AML-193 (cell line): ENCODE measurements at places on chromosomes 2 and 18.
A peak's percentile ranks its signal among the peaks of the same experiment; 100 is the strongest.

- no peak for DNase-seq
Observed at GRCh38 chr2:1455466-1455865, 42.2 kb downstream of the TPO start.

DNA sequence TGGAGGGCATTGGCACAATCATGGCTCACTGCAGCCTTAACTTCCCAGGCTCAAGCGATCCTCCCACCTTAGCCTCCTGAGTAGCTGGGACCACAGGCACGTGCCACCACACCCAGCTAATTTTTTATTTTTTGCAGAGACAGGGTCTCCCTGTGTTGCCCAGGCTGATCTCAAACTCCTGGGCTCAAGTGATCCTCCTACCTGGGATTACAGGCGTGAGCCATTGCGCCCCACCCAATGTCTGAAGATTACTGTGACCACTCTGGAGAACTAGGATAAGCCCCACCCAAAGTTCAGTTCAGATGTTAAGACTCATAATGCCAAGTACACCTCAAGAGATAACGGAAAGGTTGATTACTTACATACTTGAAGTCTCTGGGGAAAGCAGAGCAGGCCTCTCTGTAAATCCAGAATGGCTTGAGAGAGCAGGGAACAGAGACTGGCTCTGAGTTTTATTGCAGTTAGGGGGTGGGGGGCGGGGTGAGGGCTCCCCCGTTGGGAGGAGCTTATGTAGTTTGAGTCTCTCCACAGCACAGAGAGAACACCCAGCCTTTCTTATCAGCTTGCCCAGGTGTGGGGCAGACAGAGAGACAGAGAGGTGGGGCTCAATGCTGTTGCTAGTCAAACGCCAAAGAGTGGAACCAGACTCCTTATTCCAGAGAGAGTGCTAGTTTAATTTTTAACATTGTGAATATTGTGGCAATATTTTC, 26.5 kb upstream of the ERICH2 start:
- DNase-seq, result no peak

GRCh38 chr2:3743951-3744555, 40.7 kb downstream of the DCDC2C start:
- no peak for DNase-seq

DNA sequence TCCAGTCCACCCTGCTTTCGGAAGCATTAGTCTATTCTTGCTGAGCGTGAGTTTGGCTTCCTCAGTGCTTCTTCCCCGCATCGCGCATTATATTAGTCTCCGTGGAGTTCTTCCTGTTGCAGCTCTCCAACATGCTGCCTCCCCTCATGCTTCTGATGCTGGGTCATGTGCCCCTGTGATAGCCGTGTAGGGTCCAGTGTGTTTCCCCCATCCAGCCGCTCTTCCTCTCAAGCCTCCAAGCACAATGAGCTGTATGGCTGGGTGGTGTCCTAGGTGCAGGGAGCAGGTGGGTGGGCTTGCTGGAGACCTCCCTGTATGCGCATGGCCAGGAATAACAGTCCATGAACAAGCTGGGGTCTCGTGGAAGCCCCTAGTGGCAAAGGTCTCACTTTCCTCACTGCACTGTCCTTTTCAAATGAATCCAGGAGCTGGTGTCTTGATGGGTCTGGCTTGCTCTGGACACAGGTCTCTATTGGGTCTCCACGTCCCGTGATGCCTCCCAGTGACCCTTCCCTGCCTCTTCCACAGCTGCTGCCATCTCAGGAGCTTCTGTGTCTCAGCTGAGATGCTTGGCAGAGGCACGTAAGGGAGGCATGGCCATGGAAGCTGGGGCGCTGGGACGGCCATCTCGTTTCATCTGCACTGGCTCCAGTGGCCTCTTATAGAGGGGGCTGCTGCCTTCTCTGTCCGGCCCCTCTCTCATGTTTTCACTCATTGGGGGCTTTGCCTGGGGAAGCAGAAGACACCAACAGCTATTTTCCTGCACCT, 54.8 kb upstream of the HDAC4 start:
- DNase-seq, result no peak

- peak; percentile 64 for DNase-seq
Observed at GRCh38 chr2:10668402-10669012, 21.3 kb downstream of the NOL10 start.
